ENCODE measurements at places on chromosomes 1 and 21.

GRCh38 chr1:168719306-168720111 lies 9.5 kb downstream of the DPT start:
- no peak for DNase-seq

- DNase-seq = no peak
These were observed 21.1 kb upstream of the SH2D5 start for GRCh38 chr1:20753589-20753988.

GRCh38 chr1:214439352-214440119 lies 111.9 kb downstream of the PTPN14 start:
- DNase-seq = peak; percentile 79

- DNase-seq = no peak
These were observed 22.8 kb upstream of the LAPTM5 start for GRCh38 chr1:30780409-30780808.

GRCh38 chr1:39849203-39849602 lies 34.1 kb downstream of the TRIT1 start:
- no peak for DNase-seq

- no peak for DNase-seq
These were observed 298.1 kb upstream of the PLXNA2 start for GRCh38 chr1:208542309-208542708.

DNA sequence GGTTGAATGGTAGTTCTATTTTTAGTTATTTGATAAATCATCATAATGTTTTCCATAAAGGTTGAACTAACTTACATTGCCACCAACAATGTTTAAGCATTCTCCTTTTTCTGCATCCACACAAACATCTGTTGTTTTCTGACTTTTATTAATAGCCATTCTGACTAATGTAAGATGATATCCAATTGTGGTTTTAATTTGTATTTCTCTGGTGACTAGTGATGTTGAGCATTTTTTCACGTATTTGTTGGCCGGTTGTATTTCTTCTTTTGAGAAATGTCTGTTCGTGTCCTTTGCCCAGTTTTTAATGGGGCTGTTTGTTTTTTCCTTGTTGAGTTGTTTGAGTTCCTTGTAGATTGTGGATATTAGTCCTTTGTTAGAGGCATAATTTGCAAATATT lies 24.6 kb upstream of the SLC35F3 start:
- DNase-seq = no peak

DNA sequence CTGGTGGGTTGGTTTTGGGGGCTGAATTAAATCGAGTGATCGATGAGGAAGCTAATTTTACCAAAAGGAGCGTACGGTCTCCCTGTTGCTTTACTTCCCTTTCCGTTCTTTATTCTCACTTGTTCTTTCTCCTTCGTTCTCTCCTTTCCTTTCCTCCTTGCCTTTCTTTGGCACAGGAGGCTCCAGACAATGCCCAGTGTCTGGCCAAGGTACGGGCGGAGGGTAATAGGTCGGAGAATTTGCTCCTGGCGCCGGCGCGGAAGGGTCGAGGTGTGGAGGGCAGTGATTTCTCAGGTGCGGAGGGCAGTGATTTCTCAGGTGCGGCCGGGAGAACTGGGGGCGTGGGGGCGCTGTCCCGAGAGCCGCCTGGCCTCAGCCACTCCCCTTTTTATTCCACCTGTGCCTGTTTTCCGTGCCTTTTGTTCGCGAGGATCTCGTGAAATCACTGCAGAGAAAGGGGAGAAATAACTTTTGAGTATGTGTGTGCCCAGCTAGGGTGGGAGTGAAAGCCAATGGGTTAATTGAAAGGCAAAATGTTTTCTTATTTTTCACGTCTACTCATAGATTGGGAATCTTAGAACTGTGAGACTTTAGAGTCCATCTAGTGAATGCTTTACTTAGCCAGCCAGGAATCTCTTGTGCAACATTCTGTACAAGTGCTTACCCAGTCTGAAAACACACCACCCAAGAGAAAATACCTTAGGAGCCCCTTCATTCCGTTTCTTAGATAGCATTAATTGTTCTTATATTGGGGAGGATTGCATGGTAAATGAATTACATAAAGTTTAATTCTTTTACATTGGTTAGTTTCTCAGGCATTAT lies 1.3 kb downstream of the FNBP1L start:
- peak; percentile 17 for DNase-seq

GRCh38 chr1:32948390-32948722 lies 16.3 kb downstream of the RNF19B start:
- no peak for DNase-seq

DNA sequence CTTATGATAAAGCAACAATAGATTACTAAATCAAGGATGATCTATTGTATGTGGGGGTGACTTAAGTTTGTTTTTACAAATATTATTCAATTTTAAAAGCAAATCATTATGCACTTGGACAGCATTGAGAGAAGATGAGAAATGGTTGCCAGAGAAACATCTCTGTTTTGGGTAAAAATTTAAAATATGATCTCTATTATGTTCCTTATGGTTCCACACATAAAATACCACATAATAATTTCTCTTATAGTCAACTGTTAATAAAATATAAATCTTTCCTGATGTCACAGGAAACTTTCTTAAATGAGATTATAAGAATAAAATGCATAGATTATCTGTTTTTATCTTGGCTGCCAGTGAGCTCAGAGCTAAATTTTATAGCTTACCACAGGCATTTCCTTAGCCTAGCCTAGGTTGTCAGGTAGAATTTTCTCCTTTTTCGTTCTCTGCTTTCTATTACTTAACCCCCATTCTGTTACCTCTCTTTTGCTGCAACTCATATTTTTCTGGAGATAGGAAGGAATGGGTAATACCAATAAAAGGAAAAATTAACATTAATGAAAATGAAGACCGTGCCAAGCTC lies 109.7 kb downstream of the TGFB2 start:
- DNase-seq = peak; percentile 21

- DNase-seq = no peak
These were observed 665.7 kb downstream of the BRINP3 start for GRCh38 chr1:189811960-189812359.

DNA sequence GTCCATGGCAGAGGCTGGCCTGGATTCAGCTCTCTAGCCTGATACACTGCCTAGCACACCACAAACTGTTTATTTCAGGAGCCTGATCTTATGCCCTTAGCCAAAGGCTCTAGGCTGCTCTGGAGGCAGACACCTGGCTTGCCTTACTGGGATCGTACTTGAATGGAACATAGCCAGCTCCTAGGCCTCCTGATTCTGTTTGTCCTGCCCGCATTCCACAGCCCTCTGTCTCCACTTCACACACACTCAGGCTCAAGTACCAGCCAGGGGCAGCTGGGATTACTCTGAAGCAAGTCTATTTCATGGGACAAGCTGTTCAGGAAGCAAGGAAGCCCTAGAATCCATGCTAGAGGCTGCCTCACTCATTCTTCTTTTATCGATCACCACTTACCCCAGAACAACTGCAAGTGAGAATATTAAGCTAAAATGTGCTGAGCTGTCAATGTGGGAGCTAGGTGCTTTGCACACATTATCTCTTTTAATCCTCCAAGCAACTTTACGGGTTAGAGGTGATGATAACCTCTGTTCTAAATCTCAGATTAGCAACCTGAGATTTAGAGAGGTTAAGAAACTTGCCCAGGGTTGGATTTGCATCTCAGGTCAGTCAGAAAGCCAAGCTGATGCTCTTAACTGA lies 31.1 kb upstream of the CYP4B1 start:
- DNase-seq = no peak

GRCh38 chr21:43600642-43601402 lies 58.5 kb downstream of the HSF2BP start:
- peak; percentile 78 for DNase-seq

DNA sequence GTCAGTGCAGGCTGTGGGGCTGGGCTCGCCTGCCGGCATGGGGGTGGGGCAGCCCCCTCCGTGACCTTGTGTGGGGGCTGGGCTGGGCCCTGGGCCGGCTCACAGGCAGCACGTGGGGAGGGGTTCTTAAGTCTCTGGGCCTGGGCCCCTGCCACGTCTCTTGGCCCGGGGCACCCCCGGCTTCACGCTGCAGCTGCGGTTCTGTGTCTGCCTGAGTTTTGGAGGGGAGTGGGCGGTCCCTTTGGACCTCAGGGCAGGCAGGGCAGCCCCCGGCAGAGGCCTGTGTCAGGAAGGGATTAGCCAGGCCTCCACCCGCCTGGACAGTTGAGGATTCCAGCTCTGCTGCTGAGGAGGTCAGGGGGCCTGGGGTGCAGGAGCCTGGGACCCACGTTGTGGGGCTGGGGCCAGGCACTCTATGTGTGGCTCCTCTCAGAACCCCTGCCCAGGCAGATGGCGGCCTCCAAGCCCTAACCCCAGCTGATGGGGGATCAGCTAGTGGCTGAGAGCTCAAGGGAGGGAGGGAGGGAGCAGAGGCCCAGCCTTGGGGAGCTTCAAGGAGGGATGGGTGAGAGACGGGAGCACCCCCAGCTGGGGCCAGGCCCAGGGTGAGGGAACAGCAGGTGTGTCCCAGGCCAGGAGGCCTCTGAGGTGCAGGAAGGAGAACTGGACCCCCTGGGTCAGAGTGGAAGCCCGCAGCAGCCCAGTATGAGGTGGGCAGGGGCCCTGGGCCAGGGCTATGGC lies 1.8 kb upstream of the PLCH2 start:
- DNase-seq = no peak

DNA sequence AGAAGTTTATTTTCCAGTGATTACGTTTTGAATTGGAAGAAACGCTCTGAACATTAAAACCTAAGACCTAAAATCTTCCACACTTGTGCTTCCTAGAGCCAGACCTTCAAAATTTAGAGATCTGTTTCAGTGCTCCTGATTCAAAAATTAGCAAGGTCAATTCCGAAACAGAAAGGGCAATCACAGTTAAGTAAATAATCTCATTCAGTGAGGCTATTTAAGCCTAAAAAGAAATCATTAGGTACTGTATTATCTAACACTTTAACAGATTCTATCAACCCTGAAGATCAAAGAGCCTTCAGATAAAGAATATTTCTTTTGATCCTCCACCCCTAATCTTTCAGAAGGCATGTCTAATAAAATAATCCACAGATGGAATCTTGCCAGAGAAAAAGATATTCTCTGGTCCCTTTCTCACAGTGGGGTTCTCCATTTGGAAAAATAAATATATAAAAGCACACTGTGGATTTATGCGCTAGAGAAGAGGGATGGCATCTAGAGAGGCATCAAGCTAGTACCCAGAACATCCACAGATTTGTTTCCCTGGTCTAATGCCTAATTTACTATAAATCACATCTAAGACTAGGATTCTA lies 54.4 kb downstream of the ZZZ3 start:
- DNase-seq = no peak

GRCh38 chr1:203325418-203326091 lies 20.2 kb downstream of the BTG2 start:
- no peak for DNase-seq

- DNase-seq = no peak
These were observed 39.2 kb downstream of the ADARB1 start for GRCh38 chr21:45113543-45113942.

GRCh38 chr1:202644219-202645096 lies 65.8 kb downstream of the SYT2 start:
- DNase-seq = no peak

- no peak for DNase-seq
These were observed 6.5 kb downstream of the RAP1GAP start for GRCh38 chr1:21662426-21663247.

GRCh38 chr1:65493802-65494201 lies 73.3 kb downstream of the LEPR start:
- DNase-seq = no peak

DNA sequence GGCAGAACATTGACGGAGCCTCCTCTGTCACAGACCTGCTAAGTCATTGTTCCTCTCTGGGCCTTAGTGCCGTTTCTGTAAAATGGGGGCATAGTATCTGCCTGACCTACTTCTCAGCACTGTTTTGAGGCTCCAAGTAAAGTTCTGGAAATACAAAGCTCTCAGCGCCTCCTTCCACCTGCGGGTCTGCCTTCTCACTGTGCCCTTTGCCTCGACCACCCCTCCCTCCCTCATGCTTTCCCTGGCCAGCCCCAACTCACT lies 15.4 kb upstream of the WASF2 start:
- DNase-seq = no peak

DNA sequence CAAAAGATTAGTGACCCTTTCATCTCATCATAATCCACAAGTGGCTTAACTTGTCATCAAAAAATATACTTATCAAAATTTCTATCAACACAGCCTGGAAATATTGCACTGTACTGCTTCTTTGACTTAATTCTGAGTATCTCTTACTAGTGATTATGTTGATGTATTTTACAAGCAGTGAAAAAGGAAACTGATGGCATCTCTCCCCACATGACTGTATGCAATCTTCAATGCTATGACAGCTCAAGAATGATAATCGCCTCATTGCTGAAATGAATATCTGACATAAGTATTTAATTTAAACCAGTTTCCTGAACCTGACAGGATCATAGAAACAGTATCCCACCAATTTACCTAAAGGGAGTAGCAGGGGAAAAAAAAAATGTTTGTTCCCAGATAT lies 79.5 kb downstream of the DPYD start:
- no peak for DNase-seq

GRCh38 chr1:38308780-38309179 lies 262.2 kb upstream of the POU3F1 start:
- DNase-seq = no peak

GRCh38 chr1:211811848-211812247 lies 18.7 kb downstream of the LPGAT1 start:
- DNase-seq = no peak

GRCh38 chr1:67264152-67264551 lies 43.5 kb upstream of the IL12RB2 start:
- DNase-seq = no peak

GRCh38 chr1:204931768-204932572 lies 61.3 kb downstream of the NFASC start:
- DNase-seq = no peak

GRCh38 chr1:63607322-63607721 lies 14.1 kb downstream of the PGM1 start:
- no peak for DNase-seq

- DNase-seq = no peak
These were observed 290.5 kb upstream of the PROX1 start for GRCh38 chr1:213697192-213697802.

GRCh38 chr1:73953186-73953585 lies 244.8 kb downstream of the LRRIQ3 start:
- DNase-seq = no peak

GRCh38 chr1:214700437-214700836 lies 97.4 kb downstream of the CENPF start:
- DNase-seq = no peak

- DNase-seq = peak; percentile 27
These were observed 741 bp downstream of the RGS2 start for GRCh38 chr1:192809307-192810252.

GRCh38 chr1:205632669-205633169 lies 908 bp upstream of the ELK4 start:
- DNase-seq = no peak

DNA sequence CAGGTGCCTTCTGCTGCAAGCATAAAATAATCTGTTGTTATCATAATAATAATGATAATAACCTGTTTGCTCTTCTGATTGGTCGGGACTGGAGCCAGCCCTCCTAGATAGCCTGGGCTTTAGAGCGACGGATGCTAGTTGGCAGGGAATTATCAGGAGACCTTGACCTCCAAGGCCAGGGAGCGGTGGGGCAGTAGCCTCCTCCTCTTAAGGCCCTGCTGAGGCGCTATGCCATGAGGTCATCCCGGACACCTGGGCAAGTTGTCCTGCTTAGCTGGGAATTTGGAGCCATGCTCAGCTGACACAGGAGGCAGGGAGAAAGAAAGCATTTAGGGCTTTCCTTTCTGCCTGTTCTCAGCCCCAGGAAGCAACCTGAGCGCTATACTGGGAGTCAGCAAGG lies 15.6 kb downstream of the C1orf115 start:
- no peak for DNase-seq
